Stimulated activated CD8-positive, alpha-beta memory T cell treated with anti-CD3 and anti-CD28 coated beads, Interleukin-15, amount 100 ng/mL, for 24 hours (primary cell): ENCODE measurements at places on chromosomes 1 and 21.

GRCh38 chr1:39905172-39905571, 3.5 kb upstream of the MYCL start:
- no peak for DNase-seq

DNA sequence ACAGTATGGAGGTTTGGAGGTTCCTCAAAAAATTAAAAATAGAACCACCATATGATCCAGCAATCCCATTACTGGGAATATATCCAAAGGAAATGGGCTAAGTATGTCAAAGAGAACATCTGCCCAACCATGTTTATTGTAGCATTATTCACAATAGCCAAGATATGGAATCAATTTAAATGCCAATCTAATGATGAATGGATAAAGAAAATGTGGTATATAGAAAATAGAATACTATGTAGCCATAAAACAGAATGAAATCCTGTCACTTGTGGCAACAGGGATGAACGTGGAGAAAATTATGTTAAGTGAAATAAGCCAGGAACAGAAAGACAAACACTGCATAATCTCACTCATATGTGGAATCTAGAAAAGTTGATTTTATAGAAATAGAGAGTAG, 201.7 kb upstream of the AJAP1 start:
- no peak for DNase-seq

- no peak for DNase-seq
Observed at GRCh38 chr1:1559066-1559465, 15.6 kb downstream of the SSU72 start.

DNA sequence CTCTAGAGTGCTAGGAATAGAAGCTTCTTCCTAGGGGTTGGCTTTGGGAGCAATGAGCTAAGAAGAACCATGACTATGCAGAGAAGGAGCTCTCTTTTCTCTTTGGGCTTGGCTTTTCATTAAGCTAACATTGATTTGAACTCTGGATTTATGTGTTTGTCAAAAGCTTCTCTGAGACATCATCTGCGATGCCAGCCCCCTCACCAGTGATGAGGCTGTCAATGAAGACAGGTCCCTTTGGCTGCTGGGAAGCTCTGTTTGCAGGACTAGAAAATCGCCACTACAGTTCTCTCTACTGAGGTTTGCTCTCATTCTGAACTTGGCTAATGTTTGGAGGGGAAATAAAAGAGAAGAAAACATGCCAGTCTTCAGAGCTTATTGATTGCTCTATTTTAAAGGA, 185.0 kb downstream of the PCP4 start:
- no peak for DNase-seq

- DNase-seq: no peak
Observed at GRCh38 chr1:200290010-200290685, 119.7 kb downstream of the ZNF281 start.

GRCh38 chr1:65341381-65341780, 32.0 kb downstream of the DNAJC6 start:
- DNase-seq: no peak

DNA sequence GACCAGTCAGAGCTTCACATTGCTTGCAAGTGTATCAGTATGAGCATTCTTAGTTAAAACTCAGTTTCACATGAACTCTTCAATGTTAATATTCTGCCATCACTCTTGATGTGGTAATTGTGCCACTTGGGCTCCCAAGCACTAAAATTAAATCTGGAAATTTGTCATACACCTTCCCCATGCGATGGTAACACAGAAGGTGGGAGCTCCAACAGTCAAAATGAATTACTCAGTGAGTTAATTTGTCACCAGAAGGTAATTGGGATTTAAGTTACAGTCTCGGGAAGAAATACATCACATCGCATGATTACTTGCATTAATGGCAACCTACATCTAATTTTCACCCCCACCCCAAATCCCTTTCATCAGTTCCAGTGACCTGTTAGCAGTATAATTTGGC, 376.5 kb upstream of the DAB1 start:
- no peak for DNase-seq

DNA sequence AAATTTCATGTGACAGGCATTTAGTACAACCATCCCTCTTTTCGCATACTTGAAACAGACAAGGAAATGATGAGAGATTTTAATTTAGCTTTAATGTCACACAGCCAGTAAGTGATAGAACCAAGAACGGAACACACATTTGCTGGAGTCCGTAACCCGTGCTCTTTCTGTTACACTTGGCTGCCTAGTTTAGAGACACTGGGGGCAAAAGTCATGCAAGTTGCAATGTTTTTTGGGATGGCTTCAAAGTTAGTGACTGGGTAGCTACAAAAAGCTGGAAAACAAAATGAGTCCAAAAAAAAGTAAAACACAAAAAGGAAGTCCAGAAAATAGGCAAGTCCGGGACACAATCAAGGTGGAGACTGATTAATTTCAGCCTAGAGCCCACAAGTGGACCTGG, 5.9 kb downstream of the NID1 start:
- DNase-seq: no peak

DNA sequence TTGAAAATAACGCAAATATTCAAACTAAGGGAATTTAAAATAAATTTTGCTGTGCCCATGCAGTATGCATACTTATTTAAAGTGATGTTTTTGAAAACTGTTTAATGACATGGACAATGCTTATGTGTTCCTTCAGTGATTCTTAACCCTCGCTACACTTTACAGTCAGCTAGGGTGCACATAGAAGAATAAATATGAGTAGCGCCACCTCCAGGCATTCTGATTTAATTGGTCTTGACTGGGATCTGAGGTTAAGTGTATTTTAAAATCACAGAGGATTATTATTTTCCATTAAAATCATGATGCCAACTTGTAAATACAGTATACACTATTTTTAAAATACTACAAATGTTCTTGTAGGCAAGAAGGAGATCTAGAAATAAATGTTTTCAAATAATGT, 373.5 kb upstream of the ADGRL4 start:
- no peak for DNase-seq

GRCh38 chr1:975896-976683, 5.8 kb downstream of the PERM1 start:
- DNase-seq: no peak

GRCh38 chr21:33117101-33117888, 47.4 kb downstream of the OLIG1 start:
- no peak for DNase-seq

GRCh38 chr1:198545156-198545555, 4.7 kb upstream of the ATP6V1G3 start:
- DNase-seq: no peak

DNA sequence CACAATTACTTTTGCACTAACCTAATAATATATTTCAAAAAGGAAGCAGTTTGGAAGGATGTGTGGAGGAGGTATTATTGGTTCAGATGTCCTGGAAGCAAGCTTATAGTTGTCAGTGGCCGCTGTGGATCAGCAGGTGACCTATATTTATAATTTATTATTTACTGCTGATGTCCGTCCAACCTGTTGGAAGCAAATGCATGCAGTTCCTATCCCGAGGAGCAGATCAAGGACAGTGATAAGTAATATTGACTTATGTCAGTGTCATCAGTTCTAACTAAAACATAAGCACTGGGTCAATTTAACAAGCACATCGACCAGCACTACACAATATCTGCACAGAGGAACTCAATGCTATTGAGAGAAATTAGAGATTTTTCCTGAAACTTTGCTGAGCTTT, 270.1 kb downstream of the BRINP2 start:
- no peak for DNase-seq

GRCh38 chr1:3663999-3664699, 11.8 kb downstream of the TP73 start:
- no peak for DNase-seq

DNA sequence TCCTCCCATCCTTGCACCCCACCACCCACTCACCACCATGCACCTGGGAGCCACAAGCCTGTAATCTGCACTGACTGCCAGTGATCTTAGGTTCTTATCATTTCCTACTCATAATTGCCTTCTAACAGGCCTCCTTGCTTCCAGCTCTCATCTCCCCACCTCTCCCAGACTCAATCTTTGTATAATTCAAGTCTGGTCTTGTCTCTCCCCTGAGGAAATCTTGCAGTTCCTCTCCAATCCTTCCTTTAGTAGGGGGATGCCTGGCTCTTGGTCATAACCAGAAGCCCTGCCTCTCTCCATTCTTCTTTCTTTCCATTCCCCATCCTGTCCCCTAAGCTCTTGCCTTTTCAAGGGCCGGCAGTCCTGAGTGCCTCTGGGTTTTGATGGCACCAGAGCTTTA, 27.8 kb downstream of the PIGM start:
- DNase-seq: no peak

DNA sequence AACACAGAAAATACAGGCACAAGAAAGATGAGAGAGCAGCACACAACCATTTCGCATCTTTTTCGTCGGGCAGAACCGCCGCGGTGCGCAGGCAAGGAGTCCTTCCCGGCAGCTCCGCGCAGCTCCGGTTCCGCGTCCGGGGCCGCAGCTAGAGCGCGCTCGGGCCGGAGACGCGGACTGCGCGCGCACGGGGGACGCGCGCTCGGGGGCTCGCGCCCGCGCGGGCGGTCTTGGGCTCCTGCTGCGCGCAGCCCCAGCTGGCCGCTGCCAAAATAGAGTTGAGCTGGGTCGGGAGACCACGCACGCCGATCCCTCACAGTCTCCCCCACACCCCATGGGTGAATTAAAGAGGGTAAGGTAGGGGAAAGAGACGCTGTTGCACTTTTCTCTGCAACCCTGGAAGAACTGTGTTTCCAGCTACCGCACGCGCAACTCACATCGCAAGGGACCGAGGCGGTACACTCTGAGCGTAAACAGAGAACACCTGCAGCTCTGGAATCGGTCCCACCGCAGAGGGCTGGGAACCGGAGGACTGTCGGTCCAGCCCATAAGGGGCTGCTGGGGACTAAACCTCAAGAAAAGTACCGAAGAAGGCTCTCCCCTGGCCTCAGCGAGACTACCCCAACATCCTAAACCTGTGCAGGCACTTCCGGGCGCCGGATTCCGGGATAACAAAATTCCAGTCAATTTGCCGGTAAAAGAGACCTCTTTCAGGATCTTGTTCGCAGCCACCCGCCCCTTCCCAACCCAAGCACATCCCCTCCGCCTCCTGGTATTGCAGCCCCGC, 1.7 kb downstream of the NR5A2 start:
- no peak for DNase-seq

DNA sequence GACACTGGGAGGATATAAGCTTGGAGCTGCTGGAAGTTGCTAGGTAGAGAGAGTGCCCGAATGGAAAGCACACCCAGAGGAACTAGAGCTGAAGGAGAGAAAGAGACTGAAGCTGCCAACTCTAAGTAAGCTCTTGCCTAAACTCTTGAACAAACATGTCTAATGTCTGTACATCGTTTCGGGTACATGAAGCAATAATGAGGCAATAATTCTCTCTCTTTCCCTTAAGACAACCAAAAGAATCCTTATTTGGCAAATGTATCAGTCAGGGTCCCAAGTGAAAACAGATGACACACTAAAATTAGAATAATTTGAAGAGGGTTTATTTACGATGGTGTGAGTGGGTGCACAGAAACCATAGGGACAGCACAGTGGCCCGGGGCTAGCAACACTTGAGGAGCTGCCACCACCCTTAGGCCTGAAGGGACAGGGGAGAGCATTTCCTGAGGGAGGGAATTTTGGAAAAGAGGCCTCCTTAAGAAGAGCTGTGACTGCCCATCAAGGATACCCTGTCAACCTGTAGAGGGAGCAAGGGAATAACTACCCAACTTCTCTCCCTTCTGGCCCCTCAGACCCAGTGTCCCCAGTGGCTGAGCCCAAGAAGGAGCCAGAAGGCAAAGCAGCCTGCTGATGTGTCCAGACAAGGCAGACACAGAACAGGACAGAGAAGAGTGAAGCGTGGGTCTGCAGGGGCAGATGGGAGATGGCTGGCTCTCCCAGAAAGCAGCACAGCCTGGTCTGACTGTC, 36.1 kb upstream of the KHDRBS1 start:
- DNase-seq: no peak

DNA sequence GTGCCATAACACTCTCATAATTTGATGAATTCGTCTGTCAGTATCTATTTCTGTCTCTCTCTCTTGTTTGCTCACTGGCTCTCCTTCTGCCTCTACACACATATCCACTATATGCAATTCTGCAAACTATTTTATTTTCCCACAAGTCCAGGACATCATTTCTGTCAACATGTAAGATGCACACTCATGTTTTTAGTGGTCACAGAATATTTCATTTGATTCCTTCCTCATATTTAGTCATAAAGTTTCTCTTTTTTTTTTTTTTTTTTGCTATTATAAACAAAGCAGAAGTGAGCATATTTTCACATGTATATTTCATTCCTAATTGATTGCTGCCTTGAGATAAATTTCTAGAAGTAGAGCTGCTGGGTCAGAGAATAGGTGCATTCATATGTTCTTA, 165.3 kb downstream of the PGBD5 start:
- no peak for DNase-seq

GRCh38 chr1:4614371-4615137, 39.9 kb upstream of the AJAP1 start:
- no peak for DNase-seq

DNA sequence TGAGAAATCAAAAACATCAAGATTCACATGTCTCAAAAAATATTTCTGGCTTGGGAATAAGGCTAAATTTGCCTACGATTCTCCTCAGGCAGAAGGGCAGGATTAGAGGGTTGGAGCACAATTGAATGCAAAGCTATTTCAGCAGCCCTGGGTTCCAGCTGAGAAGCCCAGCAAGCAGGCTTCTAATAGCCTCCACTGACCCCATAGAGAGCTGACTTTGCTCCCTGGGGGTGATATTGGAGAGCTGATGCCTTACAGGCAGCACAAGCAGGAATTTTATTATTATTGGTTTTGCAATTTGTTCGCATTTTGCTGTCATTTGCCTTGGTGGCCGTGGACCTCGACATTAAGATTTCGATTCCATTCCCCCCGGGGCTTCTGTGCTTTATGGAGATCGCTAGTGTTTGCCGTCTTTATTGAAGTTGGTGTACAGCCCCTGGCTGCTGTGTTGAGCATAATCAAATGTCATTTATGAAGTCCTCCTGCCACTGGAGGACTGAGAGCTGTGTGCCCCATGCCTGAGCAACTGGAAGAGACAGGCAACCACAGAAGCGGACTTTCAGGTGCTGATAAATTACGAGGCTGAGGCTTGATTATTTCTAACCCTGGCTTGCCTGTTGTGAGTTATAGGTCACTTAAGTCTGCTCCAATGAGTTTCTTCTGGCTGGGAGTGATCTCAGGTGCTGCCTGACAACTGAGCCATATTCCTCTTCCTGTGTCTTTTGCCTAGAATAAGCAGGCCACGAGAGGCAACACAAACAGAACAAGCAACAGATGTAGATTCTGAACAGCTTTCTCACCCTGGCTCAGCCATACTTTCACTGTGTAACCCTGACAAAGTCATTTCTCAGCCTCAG, 518.4 kb upstream of the CAMK1G start:
- no peak for DNase-seq

GRCh38 chr1:155909894-155910293, 1.3 kb downstream of the RIT1 start:
- no peak for DNase-seq

DNA sequence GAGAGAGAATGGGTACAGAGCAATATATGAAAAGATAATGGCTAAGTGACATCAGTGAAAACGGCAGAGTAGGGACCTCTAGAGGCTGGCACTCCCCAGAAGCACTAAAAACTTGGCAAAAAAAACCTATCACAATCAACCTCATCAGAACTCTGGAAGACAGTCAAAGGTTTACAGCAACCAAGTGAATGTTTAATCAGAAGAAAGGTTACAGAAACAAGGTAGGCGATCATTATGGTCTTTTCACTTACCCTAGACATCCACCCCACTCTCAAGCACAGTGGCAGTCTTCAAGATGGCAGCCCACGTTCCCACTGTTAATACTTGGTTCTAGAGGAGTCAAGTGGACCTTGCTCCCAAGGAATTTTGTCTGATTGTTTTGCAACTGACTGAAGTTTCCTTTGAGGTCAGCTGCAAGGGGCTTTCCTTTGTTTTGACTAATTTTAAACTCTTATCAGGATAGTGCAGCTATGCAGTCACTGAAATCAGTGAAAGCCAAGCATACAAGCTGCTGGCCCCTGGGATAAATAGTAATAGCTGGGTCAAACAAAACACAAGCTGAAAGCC, 7.2 kb downstream of the KIFAP3 start:
- no peak for DNase-seq
